Peyer's patch (tissue), 4 donors: ENCODE measurements at places on chromosomes 6 and 20. TPM values are rescaled to one million over a fixed set of nuclear protein-coding genes. Genes with fewer than 3 reads are reported as not detected.

- peak; percentile 91 for DNase-seq
Observed at GRCh38 chr20:37343212-37343993, 2.5 kb upstream of the SRC start.

GRCh38 chr6:29757701-29758293 is 34.6 kb downstream of the HLA-F start:
- no peak for DNase-seq

The CENPQ gene
- total RNA-seq, result 1.8 TPM

- no peak for DNase-seq
Observed at GRCh38 chr6:141914646-141915045, 218.1 kb upstream of the GJE1 start.

DNA sequence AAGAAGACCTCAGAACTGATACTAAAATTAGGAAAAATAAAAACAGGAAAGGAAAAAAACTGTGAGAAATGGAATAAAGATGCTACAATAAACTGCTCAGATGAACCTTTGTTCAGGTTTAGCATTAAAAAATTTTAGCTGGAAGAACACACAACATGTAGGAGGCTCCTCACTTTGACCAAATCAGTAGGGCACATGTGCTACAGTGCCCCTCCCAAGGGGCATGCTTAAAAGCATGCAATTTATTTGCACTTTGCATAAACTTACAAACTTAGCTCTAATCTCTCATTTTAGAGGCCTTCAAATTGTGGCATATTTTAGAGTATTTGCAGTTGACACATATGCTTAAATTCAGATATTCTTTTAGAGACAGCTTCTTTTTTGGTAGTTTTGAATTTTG is 570.2 kb downstream of the UTRN start:
- DNase-seq, result no peak

The BMP7 gene
- total RNA-seq, result 2.7 TPM

The MAS1 gene
- not detected for total RNA-seq

- DNase-seq, result no peak
Observed at GRCh38 chr6:109243863-109244825, 138.1 kb downstream of the CD164 start.

DNA sequence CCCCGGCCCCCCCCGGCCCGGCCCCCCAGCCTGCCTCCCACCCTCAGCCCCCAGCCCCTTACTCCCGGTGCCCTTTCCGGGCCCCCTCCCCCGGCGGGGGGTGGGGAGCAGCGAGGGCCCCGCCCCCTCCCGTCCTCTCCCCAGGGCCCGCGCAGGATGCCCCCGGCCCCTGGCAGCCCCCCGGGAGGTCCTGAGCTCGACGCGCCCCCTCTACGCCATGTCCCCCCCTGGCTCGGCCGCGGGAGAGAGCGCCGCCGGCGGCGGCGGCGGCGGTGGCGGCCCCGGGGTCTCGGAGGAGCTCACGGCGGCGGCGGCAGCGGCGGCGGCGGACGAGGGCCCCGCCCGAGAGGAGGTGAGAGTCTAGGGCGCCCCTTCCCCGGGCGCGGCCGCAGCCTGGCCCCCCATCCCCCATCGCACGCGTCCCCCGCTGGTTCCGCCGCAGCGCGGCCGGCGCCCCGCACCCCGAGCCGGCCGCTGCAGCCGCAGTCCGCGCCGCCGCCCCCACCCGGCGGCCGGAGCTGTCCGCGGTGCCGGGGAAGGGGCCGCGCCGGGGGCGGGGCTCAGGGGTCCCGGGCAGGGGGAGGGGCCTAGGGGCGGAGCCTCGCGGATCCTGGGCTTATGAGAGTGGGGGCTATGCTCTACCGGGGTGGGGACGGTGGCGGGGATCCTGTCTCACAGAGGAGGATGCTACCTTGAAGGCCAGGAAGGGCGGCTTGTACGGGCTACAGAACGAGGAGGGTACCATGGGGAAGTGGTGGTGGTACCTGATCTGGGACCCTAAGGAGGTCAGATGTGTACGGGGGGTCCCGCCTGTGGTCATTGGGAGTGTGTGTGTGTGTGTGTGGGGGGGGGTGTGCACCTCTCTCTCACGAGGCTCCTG is 516 bp downstream of the TMEM151B start:
- no peak for DNase-seq

DNA sequence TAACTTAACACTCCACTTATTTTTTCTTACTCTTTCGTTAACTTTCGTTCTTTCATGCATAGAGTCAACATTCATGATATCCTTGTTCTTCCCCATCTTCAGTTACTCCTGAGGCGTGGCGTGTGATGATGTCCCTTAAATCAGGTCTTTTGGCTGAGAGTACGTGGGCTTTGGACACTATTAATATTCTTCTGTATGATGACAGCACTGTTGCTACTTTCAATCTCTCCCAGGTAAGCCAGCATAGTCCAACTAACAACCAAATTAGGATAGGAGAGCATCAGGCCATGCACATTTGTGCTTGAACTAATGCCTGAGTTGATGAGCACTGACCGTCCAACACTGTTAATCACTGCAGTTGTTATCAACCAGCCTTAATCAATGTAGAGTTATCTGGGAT is 119.6 kb downstream of the TMEM242 start:
- DNase-seq, result no peak

- no peak for DNase-seq
Observed at GRCh38 chr6:24961852-24962251, 26.1 kb upstream of the RIPOR2 start.

DNA sequence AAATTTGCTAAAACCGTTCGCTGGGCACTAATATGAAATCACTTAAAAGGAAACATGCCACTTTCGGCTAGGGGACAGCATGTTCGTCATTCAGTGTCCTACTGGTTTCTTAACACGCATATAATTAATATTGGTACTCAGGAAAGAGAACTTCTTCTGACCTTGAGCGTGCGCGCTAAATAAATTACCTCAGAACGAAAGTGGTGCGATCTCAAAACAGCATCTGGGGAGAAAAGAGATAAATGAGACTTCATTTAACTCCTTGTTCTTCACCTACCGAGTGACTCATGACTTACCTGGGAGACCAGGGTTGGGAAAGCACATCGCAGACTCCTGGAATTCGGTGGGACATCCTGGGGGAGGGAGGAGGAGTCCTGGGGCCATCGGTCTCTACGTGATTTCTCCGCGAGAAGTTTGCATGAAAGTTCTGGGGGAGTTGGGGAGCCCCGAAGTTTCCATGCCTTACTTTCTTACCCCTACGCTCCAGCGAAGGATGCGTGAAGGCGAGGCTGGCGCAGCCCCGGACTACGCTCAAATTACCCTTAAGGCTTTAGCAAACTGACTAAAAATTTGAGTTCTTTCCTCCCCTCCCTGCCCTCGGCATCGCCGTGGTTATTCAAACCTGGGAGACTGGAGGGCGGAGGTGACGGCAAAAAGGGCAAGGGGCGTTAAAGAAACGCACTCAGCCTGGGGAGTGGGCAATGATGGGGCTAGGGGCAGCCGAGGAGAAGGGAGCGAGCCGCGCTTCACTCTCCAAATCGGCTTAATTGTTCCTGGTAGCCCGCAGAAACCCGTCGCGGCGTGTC is 1.1 kb upstream of the BEND6 start:
- DNase-seq, result no peak

The HMGA1 gene
- total RNA-seq, result 71.3 TPM

The BPIFA1 gene
- total RNA-seq, result not detected

- DNase-seq, result peak; percentile 57
Observed at GRCh38 chr6:85405175-85405852, 44.6 kb upstream of the NT5E start.

DNA sequence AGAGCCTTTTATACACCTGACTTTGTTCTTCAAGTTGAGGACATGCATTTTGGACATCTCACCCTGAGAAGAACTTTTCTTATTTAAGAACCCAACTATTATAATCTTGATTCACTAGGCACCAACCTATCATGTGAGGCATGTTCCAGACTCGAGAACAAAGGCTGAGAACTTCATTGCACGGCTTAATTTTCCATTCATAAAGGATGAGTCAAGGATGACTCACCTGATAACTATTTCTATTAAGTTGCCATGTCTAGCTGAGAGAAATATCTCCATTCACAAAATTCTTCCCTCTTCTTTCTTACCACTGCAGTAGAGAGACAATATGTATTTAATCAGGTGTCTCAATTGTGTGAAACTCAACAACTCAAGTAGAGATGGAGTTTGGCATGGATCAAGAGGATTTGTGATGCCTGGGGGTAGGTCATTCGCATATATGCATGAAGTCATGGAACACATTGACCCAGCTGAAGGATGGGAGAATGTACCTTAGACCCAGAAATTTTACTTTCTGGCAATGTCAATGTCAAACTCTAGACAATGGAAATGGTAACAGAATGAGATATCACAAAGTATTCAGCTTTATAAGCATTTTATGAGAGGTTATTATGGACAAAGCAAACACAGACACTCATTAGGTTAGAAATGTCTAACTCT is 208.7 kb upstream of the PRND start:
- DNase-seq, result no peak

DNA sequence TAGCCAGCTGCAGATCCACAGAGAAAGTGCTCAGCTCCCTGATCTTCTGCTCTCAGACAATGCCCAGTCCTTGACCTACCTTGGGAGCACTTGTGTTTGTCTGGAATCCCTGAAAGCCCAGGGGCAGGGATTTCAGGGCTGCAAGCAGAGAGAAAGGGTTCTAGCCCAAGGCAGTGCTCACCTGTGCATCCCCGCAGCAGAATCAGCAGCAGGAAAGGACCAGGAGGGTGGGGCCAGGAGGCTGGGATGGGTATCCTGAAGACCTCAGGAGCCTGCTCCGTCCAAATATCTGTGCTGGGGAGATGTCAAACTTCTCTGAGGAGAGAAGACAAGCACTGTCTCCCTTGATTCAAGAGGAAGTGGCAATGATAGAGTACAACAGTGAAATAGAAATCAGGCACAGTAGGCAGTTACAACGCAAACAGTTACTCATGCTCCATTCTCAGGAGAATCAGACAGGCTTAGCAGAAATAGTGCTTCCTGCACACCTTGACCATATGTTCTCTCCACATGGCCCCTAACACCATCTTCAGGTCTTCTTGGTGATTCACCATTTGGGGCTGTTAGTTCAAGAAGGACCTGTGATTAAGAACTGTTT is 28.7 kb upstream of the SIRPG start:
- no peak for DNase-seq

- DNase-seq, result peak; percentile 85
Observed at GRCh38 chr6:49409951-49410542, 53.0 kb downstream of the MMUT start.

- no peak for DNase-seq
Observed at GRCh38 chr20:3775457-3776108, 5.7 kb downstream of the SPEF1 start.

- DNase-seq, result no peak
Observed at GRCh38 chr20:48458601-48459385, 369.0 kb downstream of the PREX1 start.

- DNase-seq, result no peak
Observed at GRCh38 chr6:13696226-13696625, 15.4 kb downstream of the RANBP9 start.

DNA sequence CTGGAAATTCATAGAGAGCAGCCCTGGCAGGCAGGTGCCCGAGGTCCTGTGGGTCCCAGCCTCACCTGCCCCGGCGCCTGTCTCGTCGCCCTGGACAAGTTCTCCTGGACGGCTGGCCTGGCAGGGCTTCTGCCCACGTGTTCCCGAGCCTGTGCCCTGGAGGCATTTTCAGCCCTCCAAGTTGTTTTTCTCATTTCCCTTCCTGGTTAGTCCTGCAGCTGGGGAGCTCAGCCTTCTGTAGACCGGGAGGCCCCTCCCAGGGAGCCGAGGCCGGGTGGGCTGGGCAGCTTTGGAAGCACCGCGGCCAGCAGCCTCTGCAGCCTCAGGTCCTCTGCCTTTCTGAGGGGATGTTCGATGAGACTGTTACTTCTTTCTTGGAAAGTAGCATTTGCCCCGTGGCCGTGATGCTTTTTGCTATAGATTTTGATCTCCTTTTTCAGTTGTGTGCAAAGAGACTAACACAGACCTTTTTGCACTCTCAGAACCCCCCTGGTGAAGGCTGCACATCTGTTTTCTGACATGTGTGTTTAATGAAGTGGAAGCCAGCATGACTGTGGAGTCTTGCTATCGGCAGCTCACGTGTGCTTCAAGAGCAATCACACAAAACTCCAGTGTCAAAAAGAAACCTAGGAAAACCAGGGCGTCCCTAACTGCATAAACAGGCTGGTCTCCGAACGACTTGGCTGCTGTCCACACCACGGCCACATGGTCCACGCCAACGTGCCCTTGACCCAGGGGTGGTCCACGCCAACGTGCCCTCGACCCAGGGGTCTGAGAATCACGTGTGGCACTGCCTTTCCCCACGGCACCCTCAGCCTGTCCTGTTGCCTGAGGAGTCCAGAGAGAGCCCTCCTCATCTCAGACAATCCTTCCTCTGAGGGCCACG is 207.5 kb downstream of the SMOC2 start:
- no peak for DNase-seq

DNA sequence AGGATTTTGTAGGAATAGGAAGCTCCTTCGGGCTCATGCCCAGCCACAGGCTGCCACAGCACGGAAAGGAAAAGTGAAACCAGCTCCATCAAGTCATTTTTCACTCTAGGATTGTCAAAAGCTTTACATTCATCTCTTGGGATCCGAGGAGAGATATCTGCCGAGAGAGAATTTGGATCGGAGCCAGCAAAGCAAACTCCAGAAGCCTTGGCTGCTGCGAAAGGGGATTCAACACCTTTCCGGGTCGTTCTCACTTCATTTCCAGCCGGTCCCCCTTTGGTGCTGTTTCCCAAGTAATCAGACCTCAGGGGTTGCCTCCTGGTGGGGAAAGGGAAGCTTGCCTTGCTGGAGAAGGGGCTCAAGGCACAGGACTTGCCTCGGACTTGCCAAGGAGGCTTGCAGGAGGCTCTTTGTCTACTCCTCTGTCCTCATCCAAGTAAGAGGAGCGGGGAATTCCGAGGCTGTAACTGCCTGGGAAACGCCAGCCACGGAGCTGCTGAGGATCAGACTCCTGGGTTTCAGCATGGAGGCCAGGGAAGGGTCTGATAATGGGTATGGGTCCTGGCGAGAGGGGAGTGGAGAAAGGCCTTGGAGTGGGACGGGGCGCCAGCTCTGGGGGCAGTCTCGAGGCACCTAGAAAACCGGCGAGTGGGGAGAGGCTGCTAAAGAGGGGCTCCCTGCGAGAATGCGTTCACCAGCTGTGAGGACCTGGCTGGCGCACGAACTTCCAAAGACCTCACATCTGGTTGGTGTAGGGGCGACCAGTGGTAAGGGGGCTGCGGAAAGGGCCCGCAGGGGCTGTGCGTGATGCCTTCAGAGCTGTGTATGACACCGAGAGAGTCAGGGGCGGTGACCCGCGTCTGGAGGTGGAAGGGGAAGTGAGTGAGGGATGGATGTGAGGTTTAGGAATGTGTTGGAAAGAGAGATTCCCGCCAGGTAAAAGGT is 702 bp downstream of the ETV7 start:
- DNase-seq, result peak; percentile 68

- DNase-seq, result no peak
Observed at GRCh38 chr6:127547904-127548649, 28.9 kb upstream of the C6orf58 start.

The OXT gene
- not detected for total RNA-seq

The ABHD16B gene
- not detected for total RNA-seq

GRCh38 chr6:42354702-42355101 is 97.0 kb downstream of the TRERF1 start:
- DNase-seq, result no peak
